Myometrial cell (primary cell): ENCODE measurements at places on chromosomes 12 and 14. TPM values are rescaled to one million over a fixed set of nuclear protein-coding genes. Genes with fewer than 3 reads are reported as not detected.

The SERPINA3 gene
- total RNA-seq: 1.2 and 1.4 TPM in 2 replicates

The MUCL1 gene
- total RNA-seq: not detected in 2 replicates

The TMPRSS12 gene
- not detected in 2 replicates for total RNA-seq

The MSI1 gene
- not detected in 2 replicates for total RNA-seq

The KRT78 gene
- not detected in 2 replicates for total RNA-seq

The RBMS2 gene
- 13.6 and 16.4 TPM in 2 replicates for total RNA-seq

The FGF23 gene
- not detected in 2 replicates for total RNA-seq

The COQ5 gene
- 25.4 and 33.5 TPM in 2 replicates for total RNA-seq

The IAPP gene
- not detected in 2 replicates for total RNA-seq

The IFI27 gene
- 0.58 and 1.4 TPM in 2 replicates for total RNA-seq

The METTL1 gene
- 11.7 and 19.0 TPM in 2 replicates for total RNA-seq
